T-helper 1 cell (primary cell): ENCODE measurements at places on chromosomes 6 and 20.

- DNase-seq: no peak
Observed at GRCh38 chr20:7257692-7258466, 490.4 kb downstream of the BMP2 start.

DNA sequence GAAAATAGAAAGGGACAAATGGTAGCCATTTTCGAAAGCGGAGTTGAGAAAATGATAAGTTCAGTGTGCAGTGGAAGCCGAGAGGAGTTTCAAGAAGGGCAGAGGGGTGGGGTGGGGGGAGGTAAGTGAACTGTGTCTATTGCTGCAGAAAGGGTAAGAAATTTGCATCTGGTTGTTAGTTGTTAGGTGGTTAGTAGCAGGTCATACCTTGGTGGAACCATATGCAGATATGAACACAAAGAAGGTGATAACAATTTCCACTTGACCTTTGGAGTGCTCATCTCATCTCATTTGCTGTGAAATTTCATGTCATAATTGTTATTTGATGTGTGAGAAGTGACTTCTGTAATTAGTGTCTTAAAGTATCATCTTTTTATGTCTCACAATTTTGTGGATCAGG is 288.2 kb downstream of the QKI start:
- no peak for DNase-seq

- DNase-seq: no peak
Observed at GRCh38 chr6:25883536-25883935, 9.5 kb upstream of the SLC17A3 start.

DNA sequence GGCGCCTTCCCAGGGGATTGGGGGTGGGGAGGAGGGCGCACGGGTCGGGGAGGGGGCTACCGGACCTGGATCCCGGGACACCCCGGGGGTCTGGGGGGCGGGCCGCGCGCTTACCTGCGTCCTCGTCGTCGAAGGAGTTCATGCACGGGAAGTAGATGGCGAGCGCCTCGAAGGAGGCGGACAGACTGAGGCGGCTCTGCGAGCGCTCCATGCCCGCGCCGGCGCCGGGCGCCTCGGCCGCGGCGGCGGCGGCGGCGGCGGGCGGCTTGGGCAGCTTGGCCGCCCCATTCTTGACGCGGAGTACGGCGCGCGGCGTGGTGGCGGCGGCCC is 320 bp downstream of the RIMS4 start:
- DNase-seq: no peak

DNA sequence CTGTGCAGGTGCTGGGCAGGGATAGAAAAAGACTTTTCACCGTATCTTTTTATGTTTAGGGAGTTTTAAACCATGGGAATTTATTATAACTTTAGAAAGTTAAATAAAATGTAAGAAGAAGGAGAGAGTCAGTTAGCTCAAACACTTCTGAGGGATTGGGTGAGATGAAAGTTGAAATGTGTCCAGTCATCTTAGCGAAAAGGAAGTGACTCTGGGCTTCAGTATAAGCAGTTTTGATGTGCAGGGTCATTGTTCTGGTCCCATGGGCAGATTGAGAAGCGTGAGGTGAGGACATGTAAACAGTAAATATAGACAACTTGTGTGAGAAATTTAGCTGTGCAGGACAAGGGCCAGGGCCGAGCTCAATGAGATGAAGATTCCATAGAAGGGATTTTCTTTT is 66.9 kb downstream of the TOX2 start:
- DNase-seq: no peak

- DNase-seq: no peak
Observed at GRCh38 chr6:54111341-54112045, at the start of gene MLIP. Gene MLIP (plus strand): TSS chr6:54111443. CDS start chr6:54111480, 37 bp downstream.

GRCh38 chr20:36528875-36529417 is 12.4 kb upstream of the MYL9 start:
- no peak for DNase-seq

- no peak for DNase-seq
Observed at GRCh38 chr20:58432186-58432954, 43.3 kb downstream of the VAPB start.

DNA sequence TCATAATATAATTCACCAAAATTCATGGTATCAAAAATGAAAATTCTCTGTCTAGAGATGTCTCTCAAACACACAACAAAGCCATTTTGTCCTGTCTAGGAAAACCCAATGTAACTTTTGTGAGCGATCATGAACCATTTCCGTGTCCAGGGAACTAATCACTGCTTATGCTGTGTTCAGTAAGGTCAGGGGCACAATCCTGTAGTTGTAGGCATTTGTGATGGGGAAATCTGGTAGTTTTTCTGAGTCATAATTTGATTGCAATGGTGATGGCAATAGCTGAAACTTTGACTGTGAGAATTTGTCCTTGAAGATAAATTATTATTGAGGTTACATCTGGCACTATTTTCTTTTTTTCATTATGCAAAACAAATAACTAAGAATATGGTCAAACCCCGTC is 21.0 kb upstream of the GCLC start:
- DNase-seq: no peak

GRCh38 chr6:158009114-158009891 is 27.6 kb downstream of the SYNJ2 start:
- no peak for DNase-seq

- no peak for DNase-seq
Observed at GRCh38 chr20:35541118-35541782, 628 bp upstream of the ERGIC3 start.

- no peak for DNase-seq
Observed at GRCh38 chr6:79064635-79065034, 13.4 kb downstream of the PHIP start.

DNA sequence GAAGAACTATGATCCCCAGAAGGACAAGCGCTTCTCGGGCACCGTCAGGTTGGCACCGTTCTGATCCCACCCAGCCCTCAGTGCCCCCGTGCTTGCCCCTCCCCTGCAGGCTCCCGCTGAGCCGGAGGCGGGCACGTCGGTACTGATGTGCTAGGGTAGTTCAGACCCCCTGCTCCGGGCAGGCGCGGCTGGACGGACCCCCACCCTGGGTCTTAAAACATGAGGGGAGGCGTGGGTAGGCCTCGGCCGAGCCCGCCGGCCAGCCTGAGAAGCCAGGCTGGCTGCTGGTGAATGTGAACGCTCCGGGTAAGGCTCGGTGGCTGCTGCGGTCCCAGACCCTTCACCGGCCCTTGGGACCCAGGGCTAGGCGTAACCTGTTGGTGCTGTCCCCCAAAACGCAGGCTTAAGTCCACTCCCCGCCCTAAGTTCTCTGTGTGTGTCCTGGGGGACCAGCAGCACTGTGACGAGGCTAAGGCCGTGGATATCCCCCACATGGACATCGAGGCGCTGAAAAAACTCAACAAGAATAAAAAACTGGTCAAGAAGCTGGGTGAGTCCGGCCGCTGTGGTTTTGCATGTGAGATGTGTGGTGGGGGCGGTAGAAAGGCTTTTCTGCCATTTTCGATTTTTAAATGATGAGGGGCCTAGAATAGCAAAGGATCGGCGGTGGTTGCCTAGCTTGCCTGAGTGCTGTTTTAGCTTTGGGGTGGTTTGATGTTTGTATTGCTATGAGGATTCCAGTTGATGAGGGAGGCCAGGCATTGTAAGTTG is 964 bp downstream of the RPL10A start:
- DNase-seq: no peak

DNA sequence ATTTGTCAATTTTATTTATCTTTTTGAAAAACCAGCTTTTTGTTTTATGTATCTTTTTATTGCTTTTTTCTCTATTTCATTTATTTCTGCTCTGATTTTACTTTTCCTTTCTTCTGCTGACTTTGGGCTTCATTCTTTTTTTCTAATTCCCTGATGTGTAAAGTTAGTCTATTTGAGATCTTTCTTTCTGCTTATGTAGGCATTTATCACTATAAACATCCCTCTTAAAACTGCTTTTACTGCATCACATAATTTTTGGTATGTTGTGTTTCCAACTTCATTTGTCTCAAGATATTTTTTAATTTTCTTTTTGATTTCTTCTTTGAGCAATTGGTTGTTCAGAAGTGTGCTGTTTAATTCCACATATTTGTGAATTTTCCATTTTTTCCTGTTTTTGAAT is 174.8 kb downstream of the SLC24A3 start:
- DNase-seq: no peak

- DNase-seq: no peak
Observed at GRCh38 chr20:49360242-49360968, 82.5 kb upstream of the ZNFX1 start.

DNA sequence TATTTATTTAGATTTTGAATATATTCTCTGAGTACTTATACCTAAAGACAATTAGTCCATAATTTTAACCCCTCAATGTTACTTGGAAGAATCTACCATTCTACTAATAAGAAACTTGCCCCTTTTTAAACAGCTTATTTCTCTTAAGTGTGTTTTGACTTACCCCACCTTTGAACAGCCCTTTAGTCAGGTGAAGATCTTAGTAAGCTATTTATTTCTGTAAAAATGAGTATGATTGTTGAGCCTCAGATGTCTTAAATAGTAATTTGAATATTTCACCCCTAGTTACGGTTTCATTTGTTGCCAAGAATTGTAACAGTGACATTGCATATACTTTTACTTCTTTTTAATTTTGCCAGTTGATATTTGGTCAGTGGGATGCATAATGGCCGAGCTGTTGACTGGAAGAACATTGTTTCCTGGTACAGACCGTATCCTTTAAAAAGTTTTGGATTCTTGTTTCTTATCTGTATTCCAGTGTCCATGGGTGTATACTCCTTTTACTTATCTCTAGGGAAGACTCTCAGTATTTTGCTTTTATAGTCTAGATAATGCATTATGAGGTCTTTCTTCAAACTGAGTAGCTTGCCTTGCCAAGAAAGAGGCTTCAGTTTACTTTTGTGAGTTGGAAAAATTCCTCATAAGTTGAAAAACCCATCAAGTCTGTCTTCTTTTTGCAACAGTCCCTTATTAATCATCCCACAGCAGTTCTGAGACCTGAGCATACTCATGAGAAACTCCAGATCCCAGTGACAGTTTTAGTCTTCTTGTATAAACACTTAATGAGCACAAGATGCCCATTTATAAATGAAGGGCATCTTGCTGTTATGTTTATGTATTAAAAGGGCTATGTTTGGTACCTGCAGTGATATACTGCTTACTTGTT is 48.8 kb downstream of the MAPK14 start:
- no peak for DNase-seq

DNA sequence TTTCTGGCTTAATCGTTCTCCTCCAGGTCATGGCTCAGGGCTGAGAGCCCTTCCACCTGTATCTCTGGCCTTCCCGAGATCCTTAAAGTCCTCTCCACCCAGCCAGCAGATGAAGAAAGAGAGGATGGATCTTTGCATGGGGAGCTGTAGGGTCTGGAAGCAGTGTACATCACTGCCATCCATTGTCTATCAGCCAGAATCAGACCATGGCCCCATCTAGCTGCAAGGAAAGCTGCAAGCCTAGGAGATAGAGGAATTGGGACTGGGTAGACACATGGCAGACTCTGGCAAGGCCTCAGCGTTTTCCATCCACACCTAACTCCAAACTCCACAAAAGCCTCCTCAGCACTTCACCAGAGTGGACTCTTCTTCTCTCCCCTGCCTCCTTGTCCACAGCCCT is 113.8 kb upstream of the MAFB start:
- no peak for DNase-seq

DNA sequence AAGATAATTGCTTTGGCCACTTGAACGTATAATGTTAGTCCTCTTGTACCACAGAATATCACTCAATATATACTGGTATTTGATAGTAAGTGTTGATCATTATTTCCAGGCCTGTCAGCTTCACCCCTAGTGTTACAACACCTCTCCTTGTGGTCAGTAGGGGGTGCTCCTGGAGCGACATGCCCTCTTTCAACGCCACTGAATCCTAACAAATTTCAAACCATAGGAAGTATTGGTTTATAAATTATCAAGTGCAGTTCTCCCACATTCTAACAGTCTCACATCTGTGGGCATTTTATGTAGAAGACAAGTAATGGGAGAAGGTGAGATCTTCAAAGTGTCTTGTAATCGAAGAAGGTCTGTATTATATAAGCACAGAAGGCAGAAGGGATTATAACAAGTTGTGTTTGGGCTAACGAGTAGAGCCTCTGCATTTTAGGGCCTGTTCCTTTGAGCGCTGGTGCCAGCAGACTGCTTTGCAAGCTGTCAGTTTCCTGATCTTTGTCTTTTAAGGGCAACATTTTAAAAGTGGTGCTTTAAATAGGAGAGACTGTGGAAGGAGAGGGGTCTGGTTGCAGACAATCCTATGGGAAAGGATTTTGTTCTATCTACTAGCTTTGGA is 57.1 kb upstream of the CEP162 start:
- no peak for DNase-seq

DNA sequence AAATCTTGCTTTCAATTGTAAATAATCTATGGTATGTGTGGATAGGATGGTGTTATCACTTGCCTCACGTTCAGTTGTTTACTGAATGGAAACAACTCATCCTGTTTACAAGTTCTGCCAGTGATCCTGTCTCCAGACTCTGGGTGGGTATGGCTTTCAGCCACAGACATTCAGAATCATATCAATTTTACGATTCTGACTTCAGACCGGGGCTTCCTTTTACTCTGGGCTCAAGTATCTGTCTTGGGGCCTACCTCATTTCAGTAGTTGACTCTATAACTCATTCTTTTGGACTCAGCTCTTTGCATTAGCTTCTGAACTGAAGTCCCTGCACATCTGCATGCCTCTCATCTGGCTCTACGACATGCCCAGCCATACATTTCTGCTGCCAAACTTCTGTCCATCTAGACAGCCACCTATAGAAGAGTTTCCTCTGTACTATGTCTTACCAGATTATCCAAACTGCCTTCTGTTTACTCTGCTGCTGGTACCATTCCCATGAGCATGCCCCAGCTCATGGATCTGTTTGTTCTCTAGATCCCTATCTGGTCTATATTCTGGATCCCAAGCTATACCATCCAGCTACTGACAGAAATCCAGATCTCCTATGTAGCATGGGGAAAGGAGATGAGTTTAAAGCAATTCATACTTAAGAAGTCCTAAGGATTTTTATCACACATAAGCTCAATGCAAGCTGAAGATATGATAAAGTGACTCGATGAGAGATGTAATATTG is 34.3 kb downstream of the FYN start:
- no peak for DNase-seq

DNA sequence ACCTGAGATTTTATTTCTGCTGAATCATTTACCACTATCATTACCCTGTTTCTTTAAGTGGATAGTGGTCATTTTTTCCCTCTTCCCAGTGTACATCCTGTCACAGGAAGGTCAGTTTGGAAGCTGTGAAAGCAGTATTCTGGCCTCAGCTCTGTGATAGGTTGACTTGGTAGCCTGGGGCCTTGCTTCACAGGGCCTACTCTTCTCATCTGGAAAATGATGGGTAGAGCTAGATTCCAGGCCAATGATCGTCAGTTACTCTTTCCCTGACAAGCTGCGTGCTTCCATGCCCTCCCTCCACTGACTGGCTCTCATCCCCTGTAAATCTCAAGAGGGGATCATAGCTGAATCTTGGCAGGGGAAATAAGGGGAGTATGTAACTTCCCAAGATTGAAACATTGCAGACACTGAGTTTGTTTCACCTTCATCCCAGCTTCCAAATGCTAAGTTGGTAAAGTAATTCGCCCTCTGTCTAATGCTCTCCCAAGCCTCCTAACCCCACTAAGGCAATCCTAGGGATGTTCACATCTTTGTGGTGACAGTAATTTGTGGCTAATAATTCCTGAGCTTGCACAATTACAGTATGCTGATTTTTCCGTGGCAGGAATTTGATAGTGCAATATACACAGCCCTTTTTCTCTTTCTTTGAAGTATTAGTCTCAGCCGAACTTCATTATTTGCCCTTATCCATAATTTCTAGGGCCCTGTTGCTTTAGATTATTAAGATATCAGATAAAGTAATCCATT is 51.2 kb downstream of the VAPB start:
- no peak for DNase-seq
